ENCODE measurements at places on chromosomes 1 and 21.
A peak's percentile ranks its signal among the peaks of the same experiment; 100 is the strongest.

DNA sequence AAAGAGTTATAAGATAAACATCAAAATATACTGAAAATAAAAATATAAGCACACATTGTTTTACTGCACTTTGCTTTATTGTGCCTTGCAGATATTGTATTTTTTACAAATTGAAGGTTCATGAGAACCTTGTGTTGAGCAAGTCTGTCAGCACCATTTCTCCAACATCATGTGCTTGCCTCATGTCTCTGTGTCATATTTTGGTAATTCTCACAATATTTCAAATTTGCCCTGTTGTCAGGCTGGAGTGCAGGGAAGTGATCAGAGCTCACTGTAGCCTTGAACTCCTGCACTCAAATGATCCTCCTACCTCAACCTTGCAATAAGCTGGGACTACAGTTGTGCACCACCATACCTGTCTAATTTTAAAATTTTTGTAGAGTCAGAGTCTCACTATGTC is 21.3 kb upstream of the CNIH3 start:
- DNase-seq, result no peak

GRCh38 chr1:27716262-27716895 is 9.4 kb upstream of the FAM76A start:
- no peak for DNase-seq

- no peak for DNase-seq
Measured at GRCh38 chr1:92356956-92357355, 58.1 kb downstream of the RPAP2 start.

- DNase-seq, result no peak
Measured at GRCh38 chr21:38849776-38850175, 44.0 kb downstream of the ETS2 start.

GRCh38 chr1:14970115-14970798 is 183.3 kb upstream of the TMEM51 start:
- peak; percentile 45 for DNase-seq

GRCh38 chr1:226737819-226738420 is 1.2 kb downstream of the ITPKB start:
- DNase-seq, result no peak

GRCh38 chr21:44958471-44959191 is 18.8 kb downstream of the SLX9 start:
- DNase-seq, result no peak

DNA sequence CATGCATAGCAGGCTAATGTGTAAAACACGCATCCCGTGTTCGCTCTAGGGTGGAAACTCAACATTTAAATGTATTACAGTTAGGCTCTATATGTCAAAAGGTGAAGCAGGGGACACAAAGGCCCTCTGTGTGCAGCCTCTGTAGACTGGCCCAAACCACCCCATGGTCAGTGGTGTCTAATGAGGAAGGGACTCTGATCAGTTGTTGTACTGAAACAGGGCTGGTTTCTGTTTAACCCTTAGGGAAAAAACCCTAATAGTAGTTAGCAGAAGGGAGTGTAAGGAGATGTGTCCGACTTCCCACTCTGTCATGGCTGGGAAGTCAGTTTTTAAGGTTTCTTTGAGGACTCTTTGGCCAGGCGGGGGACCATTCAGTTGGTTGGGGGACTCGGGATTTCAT is 21.5 kb upstream of the CD2 start:
- DNase-seq, result no peak

DNA sequence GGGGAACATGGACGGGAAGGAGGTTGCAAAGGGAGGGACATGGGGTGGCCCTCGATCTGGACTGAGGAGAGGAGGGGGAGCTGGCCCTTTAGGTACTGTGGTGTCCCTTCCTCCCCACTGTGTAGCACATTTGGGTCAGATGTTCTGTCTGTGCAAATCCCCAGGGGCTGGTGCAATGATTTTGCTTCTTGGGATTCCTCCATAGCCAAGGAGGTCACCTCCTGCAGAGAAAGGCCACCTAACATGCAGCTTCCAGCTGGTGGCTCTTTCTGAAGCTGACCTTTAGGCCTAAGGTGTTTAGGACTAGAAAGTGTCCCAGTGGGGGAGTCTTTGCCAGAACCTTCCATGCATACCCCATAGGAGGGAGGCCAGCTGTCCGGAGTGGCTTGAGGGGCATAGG is 9.0 kb upstream of the MYOM3 start:
- DNase-seq, result no peak

GRCh38 chr21:25461725-25462124 is 145.6 kb downstream of the MRPL39 start:
- DNase-seq, result no peak

DNA sequence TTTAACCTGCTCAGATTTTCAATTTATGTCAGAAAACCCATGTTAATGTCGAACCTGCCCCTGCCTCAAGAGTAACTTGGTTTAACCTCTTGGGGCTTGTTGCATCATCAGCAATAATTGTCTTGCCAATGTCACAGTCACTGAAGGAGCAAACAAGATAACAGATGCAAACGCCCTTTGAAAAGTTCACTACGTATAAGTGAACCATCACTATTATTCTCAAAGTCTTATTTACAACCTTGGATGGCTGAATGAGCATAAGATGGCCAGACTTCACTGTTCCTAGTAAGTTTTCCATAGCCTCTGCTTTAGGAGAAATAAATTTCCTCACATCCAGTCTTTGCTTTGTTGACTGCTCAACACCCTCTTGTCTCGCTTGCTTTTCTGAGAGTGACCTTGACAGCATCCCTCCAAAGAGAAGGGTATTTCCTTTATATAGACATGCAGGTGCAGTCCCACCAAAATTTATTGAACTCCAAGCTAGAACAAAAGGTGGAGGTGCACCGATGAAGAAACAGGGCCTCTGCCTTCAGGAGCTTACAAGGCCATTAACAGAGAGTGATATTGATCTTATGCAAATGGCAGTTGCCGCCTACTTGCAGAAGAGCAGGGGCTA is 749 bp upstream of the LRIG2 start:
- no peak for DNase-seq

DNA sequence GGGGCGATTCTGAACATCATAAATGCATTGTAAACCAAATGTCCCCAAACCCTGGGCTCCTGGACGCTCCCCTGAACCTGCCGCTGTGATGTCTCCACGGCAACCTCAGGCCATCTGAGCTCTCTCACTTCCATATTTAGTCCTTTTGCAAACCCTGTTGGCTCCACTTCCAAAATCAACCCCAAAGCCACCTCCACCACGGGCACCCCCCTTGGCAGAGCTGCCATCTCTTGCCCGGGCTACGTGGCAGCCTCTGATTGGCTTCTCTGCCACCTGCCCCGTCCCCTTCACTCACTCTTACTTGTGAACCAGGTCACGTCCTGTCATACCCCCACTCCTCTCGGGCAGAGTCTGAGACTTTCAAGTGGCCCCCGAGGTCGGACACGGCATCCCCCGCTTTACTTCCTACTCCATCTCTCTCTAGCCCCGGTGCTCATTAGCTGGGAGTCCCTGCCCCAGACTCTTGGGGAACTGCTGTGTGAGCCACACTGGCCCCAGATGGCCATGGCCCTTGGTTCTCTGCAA is 15.8 kb downstream of the PRXL2B start:
- no peak for DNase-seq

DNA sequence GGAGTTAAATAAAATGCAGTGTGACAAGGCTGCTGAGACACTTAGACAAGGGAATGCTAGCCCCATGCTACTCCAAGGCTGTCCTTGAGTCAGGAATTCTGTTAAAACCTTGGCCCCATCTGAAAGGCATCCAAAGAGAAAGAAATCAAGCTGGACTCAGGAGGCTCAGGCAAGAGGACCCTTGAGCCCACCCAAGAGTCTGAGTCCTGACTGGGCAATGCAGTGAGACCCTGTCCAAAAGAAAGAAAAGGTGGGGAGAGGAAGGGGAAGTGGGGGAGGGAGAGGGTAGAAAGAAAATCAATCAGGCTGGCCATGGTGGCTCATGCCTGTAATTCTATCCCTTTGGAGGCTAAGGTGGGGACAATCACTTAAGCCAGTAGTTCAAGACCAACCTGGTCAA is 26.7 kb downstream of the CLSTN1 start:
- no peak for DNase-seq

- no peak for DNase-seq
Measured at GRCh38 chr1:178818416-178818815, 52.5 kb downstream of the ANGPTL1 start.

- DNase-seq, result no peak
Measured at GRCh38 chr1:240804475-240804874, 192.5 kb upstream of the GREM2 start.

DNA sequence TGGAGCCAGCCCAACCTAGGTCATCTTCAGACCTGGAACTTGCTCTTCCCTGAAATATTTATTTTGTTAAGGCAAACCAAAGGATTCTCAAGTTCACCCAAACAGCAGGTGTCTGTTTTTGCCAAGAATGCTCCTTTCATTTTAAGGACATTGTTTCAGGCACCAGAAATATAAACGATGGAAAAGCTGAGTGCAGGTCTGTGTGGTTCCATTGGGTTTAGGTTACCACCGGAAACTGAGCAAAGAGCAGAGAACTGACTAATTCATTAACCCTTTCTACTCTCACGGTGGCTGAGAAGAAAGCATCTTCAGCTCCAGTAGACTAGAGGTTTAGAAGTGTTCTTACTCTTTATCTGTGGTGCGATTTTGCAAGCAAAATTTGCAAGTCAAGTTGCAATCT is 38.0 kb upstream of the ZC3H11B start:
- no peak for DNase-seq

- no peak for DNase-seq
Measured at GRCh38 chr1:226223786-226224244, 351 bp downstream of the MIXL1 start.

DNA sequence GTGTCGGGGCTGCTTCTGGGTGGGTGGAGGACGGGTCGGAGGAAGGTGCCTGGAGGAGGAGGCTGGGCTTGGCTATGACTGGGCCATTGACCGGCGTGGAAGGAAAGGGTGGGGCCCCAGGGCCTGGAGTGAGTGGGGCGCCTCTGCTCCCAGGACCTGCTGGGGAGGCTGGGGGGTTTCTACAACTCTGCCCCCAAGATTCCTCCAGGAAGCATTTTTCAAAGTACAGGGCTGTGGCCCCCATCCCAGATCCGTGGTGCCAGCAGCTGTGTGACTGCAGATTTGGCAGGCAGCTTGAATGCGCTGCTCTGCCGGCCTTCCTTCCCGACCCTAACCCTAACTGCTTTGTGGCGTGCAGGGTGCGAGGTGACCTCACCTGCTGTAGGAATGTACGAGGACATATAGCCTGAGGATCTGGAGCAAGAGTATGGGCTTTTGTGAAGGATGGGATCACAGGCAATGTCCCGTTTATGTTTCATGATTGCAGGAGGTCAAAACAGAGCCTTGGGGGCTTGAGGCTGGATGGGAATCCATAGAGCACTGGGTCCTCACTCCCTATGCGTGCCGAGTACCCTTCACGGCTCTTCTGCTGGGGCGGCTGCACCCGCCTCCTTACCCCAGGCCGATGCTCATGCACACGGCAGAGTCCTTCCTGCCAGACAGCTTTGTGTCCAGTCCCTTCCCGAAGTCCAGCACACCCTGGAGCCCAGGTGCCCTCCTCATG is 24.7 kb downstream of the TRPM2 start:
- DNase-seq, result no peak

DNA sequence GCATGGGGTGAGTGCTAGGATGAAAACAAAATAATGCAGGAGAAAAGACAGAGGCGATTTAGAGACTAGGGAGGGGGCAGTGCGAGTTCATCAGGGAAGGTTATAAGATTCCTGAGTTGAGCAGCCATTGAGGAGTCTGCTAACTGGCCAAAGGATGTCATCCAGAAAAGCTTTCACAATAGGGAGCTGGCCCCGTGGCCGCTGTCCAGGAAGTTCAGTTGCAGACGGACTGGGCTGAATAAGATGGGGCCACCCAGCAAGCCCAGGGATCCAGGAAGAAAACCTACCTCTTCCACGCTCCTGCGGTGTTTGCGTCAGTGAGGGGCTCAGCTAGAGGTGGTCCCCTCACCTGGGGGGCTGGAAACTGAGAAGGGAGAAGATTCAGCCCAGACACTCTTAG is 4.0 kb upstream of the PKP1 start:
- DNase-seq, result no peak

- DNase-seq, result peak; percentile 47
Measured at GRCh38 chr1:75257424-75257823, 123.2 kb downstream of the LHX8 start.

DNA sequence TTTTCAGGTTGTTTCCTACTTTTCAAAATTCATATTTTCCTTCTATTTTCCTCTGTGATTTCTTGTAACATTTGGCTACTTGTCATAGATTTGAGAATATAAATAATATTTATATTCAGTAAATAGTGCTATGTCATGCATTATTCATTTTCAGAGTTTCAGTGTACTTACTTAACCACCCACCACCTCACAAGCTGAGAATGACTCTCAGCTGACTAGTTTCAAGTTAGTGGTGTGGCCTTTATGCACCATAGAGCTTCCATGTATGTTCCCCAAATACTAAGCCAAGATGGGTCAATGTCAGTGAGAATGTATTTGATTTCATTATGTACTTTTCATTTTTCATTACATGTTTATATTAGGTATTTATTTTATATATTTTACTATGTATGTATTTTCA is 56.9 kb upstream of the RGS1 start:
- no peak for DNase-seq

DNA sequence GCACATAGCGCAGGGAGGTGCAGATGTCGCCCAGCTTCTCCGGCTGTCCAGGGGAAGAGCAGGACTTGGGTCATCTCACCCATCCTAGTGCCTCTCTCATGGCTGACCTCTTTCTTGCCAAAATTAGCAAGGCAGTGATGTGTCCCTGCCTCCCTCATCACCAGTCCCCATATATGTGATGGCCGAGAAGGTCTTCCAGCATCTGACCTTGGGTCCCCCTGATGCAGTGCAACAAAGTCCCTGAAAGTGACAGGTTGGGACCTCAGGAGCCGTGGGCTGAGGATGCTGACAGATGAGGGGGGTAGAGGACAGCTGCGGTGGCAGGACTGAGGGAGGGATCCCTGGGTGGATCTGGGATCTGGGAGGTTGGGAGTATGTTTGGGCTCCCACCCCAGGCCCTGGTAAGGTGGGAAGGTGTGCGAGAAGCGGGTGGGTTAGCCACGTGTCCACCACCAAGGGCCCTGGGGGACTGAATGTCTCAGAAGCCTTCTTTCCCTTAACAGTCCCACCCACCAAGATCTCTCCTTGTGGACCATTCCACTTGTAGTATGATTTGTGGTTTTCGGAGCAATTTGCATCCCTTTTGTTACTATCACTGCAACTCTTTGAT is 109.7 kb downstream of the SYT2 start:
- no peak for DNase-seq

DNA sequence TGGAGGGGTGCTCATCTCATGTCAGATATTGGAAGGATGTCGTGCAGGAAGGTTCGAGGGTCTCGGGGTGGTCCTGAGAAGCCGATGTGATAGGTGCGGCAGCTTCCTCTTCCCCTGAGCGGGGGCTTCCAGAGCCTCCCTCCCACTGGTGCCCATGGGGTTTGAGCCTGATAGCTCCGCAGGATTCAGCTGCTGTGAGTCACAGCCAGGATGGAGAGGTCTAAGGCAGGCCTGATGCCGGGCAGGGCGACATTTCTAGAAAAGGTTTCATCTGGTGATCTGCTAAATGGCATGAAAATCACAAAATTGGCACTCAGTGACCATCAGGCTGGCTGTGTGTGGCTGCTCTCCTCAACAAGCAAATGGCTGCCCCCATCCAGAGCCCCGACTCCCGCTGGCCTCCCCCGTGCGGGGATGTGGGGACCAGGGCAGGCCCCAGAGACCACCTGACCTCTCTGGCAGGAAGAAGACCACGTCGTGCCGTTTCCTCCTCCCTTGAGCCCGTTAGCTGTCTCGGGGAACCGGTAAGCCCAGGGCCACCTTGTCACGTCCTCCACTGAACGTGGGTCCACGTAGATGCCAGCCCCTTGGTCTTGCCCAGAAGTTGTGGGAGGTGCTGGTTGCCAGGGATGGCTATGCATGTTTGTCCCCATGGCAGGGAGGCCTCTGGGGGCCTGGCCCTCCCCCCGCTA is 66.1 kb downstream of the SKI start:
- no peak for DNase-seq

GRCh38 chr1:201020721-201021629 is 2.5 kb downstream of the KIF21B start:
- DNase-seq, result no peak
